ENCODE measurements at places on chromosomes 5 and 9.

DNA sequence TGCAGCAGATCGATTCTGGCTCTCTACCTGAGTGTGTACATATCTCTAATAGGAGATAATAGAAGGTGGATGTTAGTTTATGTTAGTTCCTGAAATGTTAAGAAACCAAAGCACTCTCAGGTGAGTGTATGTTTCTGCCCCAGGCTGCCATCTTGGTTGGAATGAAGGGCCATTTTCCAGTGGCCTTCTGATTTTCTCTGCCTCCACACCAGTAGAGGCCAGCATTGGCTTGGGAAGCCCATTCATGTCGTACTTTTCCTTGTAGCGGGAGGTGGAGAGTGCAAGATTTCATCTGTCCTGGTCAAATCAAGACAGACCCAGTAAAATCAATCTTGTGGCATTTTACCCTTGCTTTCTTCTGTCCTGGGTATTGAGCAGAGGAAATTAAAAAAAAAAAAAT is 91.0 kb downstream of the GAS1 start:
- no peak for DNase-seq

DNA sequence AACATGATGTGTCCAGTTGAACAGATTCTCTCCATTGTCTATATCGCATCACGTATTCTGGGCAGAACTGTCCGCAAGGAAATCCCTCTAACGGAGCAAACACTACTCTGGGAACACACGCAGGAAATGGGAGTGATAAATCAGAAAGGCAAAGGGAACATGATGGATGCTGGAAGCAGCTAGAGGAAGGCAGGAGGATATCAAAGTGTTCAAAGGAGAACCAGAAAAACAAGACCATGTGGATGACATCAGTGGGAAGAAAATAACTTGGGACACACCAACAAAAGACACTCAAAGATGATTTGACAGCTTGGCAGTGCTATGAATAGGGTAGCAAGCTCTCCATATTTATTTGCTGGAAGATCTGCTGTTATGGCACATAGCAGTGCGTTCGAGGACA is 142.9 kb downstream of the PLK2 start:
- peak; percentile 35 for DNase-seq

DNA sequence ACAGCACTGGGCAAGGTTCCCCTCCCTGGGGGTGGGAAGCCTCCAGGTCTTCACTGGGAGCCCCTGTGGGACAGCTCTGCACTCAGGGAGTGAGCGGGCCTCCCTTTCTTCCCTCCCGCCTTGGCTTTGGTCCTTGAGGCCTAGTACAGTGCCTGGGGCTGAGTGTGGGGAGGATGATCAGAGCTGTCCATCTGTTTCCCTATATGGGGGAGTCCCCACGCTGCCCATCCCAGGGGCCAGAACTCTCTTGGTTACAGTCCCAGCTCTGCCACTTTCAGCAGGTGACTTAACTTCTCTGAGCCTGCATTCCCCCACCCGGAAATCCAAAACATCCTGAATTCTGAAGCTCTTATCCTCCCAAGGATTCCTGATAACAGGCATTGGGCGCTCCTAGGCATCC is 42.6 kb downstream of the DAB2IP start:
- no peak for DNase-seq

DNA sequence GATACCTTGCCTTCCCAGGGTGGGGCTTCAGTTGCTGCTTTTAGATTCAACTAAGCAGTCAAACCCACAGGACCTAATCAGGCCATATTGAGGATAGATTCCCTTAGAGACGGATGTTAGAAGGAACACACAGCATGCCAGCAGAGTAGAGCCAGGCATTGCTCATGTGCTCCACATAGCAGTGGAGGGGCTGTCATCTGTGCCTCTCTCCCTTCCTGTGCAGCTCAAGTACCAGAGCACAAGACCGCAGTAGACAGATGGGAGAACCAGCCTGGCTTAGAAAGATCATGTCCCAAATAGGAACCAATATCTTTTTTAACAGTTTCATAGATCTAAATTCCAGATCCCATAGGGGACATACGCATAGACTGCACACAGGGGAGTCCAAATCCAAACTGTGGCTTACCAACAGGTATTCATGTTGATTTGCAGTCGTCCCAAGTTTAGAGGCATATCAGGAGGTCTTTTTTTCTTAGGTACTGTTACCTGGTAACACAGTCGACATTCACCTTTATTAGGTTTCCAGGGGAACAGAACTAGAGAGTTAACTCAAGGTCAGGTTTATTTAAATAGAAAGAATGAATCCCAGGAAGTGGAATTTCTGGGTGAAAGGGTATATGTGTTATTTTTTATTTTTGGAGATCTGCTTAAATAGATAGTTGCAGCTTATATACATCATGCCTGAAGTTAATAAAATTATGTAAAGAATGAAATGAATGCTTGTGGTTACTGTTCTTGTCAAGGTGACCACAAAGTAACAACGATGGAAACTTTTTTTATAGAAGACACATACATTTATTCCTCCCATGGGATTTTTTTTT is 43.5 kb upstream of the PCAT7 start:
- no peak for DNase-seq

GRCh38 chr5:177501874-177502678 is 4.7 kb upstream of the PDLIM7 start:
- DNase-seq, result no peak

GRCh38 chr5:107532169-107532878 is 138.4 kb downstream of the EFNA5 start:
- no peak for DNase-seq

DNA sequence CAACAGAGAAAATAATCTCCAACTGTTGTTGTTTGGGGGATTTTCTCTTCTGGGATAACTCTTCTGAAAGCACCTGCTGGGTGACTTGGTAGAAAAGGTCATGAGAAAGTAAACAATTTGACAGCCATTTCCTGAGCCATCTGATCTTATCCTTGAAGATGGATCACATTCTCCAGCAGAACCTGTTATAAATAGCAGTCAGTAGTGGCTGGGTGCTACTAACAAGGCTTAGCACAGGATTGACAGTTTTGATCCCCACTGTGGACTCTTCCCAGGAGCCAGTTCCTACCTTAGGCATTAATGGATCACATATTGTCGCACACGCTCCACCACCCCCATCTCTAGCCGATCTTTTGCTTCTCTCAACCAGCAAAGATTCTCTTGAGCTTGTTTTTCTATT is 220.2 kb downstream of the PLK2 start:
- no peak for DNase-seq

- peak; percentile 47 for DNase-seq
Measured at GRCh38 chr9:22111176-22111953, 102.3 kb upstream of the CDKN2B start.

GRCh38 chr9:110344821-110345220 is 7.2 kb upstream of the TXNDC8 start:
- DNase-seq, result no peak

DNA sequence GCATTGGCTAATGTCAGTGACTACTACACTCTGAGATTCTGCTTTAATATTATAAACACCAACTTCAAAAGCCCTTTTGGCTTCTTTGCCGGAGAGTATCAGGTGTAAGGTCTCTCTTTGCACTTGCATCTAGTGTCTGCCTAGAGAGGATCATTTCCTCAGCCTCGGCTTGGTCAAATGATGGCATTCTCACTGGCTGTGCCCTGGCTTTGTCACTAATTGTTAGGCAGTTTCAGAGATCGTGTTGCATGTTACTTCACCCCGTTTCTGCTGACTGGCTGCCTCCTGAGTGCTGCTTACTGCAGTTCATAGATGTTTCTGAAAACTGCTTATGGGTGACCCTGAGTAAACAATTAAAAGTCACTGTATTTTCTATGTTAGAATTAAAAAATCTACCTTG is 48.8 kb downstream of the SLC1A3 start:
- no peak for DNase-seq

DNA sequence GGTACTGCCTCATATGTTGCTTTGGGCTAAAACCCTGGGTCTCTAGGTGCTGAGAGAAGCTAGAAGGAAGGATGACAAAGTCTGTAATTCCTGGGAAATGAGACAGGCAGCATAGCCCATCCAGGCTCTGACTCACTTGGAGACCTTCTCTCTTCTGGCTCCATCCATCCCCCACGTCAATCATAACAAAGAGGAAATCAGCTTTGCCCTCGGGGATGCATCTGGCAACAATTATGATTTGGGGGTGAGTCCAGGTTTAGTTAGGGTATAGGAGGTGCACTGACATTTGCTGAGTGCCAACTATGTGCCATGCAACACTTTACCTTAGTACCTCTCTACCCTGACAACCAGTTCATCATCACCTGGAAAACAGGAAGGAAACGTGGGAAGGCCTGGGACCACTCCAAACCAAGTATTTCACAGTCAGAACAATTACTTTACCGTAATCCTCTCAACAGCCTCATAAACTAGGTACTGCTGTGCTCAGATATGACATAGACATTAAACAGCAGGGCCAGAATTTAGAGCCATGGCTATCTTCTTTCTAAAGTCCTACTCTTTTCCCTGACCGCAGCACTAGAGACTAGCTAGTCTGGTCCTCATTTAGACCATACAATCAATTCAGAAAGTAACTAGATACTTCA is 39.1 kb upstream of the GZMA start:
- no peak for DNase-seq

- DNase-seq, result no peak
Measured at GRCh38 chr9:96163712-96164111, 138.3 kb downstream of the HSD17B3 start.

DNA sequence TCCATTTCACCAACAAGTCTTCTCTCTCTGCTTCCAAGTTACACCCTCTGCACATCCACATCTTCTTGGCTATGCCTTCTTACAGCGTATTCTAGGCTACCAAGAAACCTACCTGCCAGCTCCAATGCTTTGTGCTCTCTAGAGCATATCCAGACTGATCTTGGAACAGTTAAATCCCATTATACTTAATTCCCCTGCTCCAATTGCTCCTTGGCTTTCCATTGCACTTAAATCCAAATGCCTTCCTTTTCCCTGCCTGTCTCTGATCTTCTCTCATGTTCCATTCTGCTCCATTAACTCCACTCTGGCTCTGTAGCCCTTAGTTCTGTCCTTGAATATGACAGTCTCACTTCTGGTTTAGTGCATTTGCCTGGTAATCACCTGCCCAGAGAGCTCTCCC is 322.4 kb downstream of the LRRC70 start:
- DNase-seq, result no peak

DNA sequence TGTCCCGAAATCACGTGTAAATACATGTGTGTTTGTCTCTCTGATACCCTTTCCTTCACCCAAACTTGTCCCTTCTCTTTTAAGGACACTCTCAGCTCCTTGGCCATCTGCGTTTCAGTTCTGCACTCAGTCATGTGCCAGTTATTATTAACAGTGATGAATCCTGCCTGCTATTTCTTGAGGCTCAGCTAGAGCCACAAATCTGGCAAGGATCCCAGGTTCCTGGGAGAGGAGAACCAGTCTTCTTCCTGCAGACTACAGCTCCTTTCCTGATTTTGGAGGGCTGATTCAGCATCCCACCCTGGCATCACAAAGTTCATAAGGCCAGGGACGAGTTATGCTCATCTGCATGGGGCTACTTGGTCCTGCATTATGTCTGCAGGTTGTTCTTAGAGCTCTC is 5.6 kb downstream of the MAMDC2 start:
- peak; percentile 46 for DNase-seq

- no peak for DNase-seq
Measured at GRCh38 chr5:88673253-88674105, 209.5 kb downstream of the MEF2C start.

DNA sequence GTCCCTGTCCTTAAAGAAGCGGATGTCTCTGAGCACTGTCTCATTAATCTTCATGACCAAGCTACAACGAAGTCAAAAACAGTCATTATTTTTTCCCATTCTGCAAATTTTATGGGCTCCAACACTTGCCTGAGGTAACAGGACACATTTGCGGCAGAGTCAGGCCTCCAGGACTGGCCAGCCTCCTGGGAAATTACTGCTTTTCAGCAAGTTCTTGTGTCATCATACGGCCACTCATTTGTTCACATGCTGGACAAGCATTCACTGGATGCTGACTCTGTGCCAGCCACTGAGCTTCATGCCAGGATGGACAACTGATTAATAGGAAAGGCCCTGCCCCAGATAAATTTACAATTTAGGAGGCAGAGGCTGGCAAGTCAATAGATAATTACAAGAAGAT is 305.7 kb downstream of the ACTL7B start:
- peak; percentile 37 for DNase-seq

GRCh38 chr5:101942321-101942882 is 353.7 kb downstream of the SLCO4C1 start:
- DNase-seq, result peak; percentile 44

DNA sequence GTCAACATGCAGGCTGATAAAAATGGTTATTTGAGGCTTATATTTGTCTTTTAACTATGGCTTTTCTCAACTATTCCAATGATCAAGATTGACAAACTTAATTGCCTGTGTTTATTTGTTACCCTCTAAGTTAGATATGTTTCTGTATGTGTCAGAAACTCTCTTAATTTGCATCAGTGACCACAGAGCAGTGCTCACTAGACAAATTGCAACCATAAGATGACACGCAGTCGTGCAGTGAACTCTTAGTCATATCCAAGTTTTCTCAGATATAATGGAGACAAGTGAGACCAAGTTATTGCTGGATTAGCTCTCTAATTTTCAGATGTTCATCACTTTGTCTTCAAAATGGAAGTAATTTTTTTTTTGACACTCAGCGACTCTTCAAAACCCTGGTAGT is 342.2 kb upstream of the RFX3 start:
- DNase-seq, result peak; percentile 24
